ENCODE measurements at places on chromosomes 12 and 14.
A peak's percentile ranks its signal among the peaks of the same experiment; 100 is the strongest.

GRCh38 chr14:30118992-30119640 is 191.5 kb upstream of the PRKD1 start:
- no peak for DNase-seq

- no peak for DNase-seq
Measured at GRCh38 chr14:50999726-51000125, 55.4 kb upstream of the PYGL start.

GRCh38 chr14:23613242-23614070 is 22.7 kb upstream of the DHRS2 start:
- no peak for DNase-seq

DNA sequence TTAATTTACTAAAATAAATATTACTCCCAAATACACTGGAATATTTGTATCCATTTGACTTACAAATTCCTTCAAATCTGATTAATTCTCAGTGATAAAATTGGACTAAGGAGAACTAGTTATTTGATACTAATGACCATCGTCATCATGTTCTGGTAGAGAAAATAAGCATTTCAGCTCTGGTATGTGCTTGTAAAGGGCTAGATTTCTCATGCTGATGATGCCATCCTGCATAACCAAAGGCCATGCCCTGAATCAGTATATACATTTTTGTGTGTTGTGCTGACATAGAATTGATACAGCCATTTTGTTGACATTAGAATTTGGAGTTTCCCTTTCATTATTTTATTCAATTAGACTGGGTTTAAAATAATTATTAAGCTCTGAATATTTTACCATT is 148.9 kb downstream of the PCNX1 start:
- DNase-seq = no peak

DNA sequence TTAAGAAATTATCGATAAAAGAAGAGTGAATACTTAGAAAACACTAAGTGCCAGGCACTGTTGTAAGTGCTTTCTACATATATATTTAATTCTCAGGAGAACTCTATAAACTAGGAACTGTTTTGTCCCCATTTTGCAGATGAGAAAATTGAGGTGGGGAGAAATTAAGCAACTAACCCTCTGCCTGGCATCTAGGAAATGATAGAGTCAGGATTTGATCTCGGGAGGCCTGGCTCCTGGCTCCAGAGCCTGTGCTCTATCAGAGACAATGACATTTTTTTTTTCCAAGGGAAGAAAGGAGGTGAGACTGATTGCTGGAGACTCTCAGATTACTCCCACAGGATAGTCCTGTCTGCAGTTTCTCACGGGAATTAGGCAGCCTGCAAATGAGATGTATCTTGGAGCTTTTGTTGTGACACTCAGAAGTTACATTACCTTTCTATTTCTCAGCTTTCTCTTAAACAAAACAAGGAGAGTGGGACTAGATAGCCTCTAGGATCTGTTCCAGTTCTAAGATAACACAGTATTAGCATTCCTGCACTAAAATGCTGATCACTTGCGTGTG is 1.4 kb upstream of the FAM234B start:
- DNase-seq = no peak

DNA sequence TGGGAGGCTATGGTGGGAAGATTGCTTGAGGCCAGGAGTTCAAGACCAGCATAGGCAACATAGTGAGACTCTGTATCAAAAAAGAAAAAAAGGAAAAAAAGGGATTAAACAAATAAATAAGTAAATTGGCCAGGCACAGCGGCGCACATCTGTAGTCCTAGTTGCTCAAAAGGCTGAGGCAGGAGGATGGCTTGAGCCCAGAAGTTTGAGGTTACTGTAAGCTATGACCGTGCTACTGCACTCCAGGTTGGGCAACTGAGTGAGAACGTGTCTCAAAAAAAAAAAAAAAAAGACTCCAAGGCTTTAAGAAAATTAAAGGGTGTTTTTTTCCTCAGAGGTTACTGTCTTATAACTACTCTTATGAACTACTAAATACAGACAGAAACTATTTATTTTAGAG is 11.7 kb downstream of the BEST3 start:
- DNase-seq = no peak

GRCh38 chr12:52506858-52507715 is 13.1 kb downstream of the KRT5 start:
- peak; percentile 21 for DNase-seq

DNA sequence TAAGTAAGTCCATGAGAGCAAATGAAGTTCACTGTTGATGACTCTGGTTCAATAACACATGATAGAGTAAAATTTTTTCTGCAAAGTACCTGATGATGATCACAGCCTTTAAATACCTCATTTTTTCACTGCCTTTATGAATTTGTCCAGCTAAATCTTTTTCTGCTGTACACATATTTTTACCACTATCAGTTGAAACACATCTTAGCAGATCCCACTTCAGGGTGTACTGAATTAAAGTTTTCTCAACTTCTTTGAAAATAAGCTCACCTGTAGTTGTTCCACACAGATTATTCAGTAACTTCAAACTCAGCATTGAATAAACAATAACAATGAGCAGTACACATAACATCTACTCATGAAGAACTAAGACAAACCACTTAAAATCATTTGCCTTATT is 385.9 kb downstream of the NELL2 start:
- DNase-seq = no peak

DNA sequence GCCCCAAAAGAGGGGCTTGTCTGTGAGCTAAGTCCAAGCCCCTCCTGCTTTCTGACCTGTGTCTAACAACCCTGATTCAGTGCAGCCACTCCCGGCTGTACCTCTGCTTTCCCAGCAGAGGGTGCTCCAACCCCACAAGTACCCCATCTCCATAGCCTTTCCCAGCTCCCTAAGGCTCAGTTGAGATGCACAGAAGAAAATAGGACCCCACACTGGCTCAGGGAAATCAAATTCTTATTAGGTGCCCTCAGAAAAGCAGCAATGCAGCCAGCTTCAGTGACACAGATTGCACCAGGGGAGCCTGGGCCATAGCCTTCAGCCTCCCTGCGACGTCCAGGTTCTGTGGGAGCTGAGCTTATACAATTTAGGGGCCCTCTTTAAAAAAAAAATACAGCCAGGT is 49.9 kb downstream of the LRRC74A start:
- DNase-seq = peak; percentile 71

- peak; percentile 89 for DNase-seq
Measured at GRCh38 chr12:8052679-8053078, 13.5 kb downstream of the C3AR1 start.

GRCh38 chr12:52836042-52836466 is 1.9 kb upstream of the KRT79 start:
- peak; percentile 81 for DNase-seq

DNA sequence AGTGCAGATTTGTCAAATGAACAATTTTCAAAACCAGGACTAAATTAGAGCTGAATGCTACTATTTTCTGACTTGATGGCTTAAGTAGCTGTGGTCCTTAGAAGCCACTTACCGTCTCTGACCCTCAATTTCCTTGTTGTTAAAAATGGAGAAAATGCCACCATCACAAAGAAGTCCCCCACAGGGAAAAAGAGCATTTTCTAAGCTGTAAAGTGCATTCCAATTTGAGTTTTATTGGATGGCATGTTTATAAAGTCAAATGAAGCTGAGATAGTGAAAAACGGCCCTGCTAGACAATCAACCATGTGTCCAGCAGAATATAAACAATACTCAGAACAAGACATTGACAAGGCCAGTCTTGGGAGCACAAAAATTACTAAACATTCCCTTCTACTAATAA is 53.6 kb downstream of the GOLGA5 start:
- no peak for DNase-seq

GRCh38 chr12:14260011-14260993 is 105.2 kb upstream of the ATF7IP start:
- DNase-seq = peak; percentile 53

- no peak for DNase-seq
Measured at GRCh38 chr12:74899031-74899829, 310.4 kb downstream of the KCNC2 start.

DNA sequence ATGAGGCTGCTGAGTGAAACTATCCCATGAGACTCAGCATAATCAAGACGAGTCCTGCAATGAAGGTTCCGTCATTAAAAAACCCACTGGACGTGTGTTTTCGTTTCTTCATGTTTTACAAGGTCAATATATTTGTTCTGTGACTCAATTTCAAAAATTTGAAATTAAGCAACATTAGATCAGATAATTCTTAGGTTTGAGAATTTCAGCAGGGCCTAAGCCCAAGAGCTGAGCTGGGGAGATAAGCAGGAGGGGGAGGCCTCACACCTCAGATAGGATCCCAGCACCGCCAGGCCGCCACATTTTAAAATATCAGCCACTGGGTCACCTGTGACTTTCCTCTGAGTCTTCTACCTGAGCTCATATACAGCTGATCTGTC is 13.3 kb downstream of the STX2 start:
- DNase-seq = no peak

DNA sequence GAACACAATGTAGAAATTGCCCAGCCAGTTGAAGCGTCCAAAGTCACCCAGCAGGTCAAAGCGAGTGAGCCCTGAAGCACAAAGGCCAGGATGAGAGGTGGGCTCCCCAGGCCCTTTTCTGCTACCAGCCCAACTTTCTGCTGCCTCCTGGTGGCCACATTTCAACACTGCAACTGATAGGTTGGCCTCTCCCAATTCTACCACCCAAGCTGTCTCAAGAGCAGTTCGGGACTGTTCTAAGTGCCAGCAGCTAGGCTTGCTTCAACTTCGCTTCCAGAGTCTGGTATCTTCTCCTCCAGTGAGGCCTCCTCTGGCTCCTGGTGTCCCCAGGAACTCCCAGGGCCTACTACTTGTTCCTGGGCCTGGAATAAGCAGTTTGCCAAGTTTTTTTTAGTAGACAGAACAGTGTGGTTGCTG is 3.4 kb upstream of the DHH start:
- DNase-seq = peak; percentile 71
